ENCODE measurements at places on chromosomes 13 and 19.

- no peak for DNase-seq
Observed at GRCh38 chr13:109809216-109809932, 23.0 kb upstream of the IRS2 start.

DNA sequence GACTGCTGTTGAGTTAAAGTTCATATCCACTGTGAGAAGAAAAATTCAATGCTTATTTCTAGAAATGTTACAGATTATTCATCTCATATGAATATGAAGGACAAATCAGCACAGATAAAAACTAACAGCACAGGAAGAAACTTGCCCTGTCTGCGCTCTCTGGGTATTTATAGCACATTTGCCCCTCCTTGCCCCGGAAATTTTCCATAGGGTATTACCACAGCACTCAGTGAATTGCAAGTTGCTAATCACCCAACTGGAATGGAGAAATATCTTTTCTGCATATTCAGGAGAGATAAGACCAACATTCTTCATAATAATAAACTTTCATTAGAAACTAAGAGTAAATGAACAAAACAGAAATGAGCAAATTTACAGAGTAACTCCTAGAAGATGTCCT lies 318.0 kb upstream of the KLF12 start:
- no peak for DNase-seq

- no peak for DNase-seq
Observed at GRCh38 chr19:1668486-1669270, 16.3 kb upstream of the TCF3 start.

DNA sequence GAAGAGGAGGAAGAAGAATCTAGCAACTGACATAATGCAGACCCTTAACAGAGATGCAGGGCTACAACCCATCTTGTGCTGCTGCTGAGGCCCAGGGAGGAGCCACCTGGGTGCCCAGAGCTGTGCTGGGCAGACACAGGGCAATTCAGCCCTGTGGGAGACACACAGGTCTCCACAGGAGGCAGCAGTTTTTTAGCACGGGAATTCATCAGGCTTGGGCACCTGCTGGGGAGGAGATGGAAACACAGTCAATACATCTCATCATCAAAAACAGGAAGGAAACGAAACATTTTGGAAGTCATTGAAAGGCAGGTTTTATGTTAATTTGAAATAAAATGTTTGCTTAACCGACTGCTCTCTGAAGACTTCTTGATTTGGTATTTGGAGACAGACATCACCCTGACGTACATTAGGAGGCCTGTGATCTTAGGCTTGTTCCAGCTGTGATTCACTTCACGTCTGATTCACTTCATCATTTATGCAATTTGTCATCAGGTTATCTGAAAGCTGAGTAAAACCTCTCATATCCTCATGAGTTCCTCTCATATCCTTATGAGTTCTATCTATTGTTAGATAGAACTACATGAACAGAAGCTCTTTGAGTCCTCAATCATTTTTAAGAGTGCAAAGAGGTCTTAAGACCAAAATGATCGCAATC lies 77.4 kb downstream of the CYSLTR2 start:
- no peak for DNase-seq

GRCh38 chr19:16073988-16074387 lies 2.3 kb upstream of the TPM4 start:
- DNase-seq = no peak

GRCh38 chr19:13937479-13938300 lies 527 bp downstream of the PODNL1 start:
- DNase-seq = no peak

Data from activated CD4-positive, alpha-beta T cell treated with anti-CD3 and anti-CD28 coated beads, Interleukin-2, amount 50 U/mL, for 1 hour (primary cell).